ENCODE measurements at places on chromosomes 2 and 18.

DNA sequence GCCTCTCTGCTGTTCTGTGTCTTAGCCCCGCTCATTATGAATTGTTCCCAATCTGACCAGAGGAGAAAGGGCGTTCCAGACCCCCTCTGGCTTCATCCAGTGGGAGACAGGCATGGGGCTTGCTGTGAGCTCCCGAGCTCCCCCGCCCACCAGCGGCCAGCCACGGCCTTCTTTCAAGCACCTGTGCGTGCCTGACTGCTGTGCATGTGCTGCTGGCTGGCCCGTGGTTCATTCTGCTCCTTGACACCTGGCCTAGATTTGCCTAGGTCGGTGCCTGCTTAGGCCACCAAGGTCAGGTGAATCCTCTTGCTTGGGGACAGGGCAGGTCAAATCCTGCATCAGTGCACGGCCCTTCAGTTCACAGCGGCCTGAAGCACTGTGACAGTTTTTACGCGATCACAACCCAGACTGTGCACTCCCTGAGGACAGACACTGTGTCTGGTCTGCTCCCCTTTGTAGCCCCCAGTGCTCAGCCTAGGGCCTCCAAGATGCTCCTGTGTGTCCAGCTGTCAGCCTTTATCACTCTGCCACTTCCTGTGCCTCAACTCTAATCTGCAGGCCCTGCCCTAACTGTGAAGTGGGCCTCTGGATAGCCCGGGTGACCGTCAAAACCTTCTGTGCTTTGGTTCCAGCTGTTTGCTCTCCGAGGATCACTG, 3.6 kb upstream of the LPIN1 start:
- DNase-seq, result no peak

DNA sequence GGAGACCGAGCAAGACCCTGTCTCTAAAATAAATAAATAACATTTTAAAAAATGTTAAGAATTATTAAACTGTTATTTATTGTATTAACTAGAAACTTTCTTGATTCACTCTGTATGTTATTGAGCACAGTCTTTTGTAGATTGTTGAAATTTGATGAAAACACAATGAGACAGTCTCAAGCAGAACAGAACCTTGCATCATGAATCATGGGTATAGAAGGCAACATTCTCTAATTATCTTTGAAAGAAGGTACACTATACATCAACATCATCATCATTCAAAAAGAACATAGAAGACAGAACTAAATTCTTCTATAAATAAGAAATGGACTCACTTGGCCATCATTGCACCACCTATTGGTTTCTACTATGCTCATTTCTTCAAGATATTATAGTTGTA, 67.7 kb downstream of the SLC8A1 start:
- no peak for DNase-seq

DNA sequence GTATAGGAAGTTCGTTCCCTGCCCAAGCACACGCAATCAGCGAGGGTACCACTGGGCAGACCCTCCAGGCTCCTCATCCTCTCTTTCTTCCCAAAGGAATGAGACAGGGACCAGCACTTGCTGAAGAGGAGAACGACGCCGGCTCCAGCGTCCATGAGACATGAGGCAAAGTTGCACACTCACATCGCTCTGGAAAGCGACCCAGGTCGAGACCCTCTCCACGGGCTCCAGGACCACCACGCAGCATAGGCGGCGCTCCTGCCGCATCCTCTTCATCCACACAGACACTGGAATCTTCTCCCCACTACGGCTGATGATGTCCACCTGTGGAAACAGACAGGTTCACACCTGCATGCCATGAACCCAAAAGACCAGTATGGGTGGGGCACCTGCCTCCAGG, 10.8 kb downstream of the PASK start:
- DNase-seq, result no peak

DNA sequence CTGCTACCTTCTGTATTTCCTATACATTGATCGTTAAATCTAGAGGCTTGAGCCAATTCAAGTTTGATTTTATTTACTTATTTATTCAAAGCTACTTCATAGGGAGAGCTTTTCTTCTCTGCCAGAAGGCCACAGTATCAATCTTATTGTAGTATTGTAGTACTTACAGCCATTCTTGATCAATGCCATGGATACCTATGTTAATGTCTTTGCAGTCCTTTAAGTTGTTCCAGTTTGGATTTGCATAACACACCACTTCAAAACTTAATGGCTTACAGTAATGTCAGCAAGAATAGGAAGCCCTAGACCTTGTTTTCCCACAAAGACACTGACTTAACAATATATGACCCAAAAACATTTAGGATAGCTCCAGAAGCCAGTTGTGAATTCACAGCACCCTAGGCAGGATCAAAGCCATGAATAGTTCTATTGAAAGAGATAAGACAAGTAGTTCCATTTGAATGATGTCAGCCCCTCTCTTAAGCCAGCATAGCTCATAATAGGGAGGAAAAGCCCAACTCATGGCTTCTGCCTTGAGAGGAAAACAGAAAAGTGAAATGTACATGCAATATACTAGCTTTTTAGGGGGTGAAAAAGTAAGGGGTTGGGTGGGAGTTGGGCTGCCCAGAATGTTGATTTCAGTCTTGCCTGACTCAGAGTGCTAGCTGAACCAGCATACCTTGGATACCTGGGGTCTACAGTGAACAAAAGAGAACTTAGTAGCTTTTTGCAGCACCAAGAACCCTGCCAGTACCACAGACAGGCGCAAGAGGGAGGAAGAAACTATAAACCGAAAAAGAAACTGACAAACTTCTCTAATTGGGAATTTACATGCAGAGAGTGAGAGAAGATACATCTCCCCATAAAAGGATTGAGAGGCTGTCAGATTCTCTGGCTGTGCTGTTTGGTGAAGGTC, 101.4 kb downstream of the CAMKMT start:
- no peak for DNase-seq

GRCh38 chr2:144331674-144332355, 188.1 kb downstream of the ZEB2 start:
- peak; percentile 52 for DNase-seq

GRCh38 chr2:148990968-148991367, 47.5 kb upstream of the LYPD6B start:
- DNase-seq, result no peak

DNA sequence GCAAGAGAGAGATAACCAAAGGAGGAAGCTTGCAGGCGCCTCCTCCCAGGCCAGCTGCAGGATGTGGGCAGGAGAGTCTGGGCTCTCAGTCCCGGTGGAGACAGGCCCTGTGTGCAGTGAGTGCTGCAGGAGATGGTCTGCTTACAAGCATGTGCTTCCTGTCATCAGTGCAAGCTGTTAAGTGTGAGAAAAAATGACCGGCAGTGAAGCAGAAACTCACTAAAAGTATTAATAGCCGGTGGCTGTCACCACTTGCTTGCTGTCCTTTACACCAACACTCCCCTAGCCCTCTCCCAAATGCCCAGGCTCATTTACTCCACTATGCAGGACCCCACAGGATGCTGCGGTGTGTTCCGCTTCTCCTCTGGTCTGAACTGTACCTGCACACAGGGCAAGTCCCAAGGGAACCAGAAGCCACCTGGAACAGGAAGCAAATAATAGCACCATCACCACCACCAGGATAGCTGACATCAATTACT, 435.6 kb upstream of the HS6ST1 start:
- DNase-seq, result no peak

GRCh38 chr2:210445116-210445707, 31.3 kb downstream of the LANCL1 start:
- DNase-seq, result no peak

DNA sequence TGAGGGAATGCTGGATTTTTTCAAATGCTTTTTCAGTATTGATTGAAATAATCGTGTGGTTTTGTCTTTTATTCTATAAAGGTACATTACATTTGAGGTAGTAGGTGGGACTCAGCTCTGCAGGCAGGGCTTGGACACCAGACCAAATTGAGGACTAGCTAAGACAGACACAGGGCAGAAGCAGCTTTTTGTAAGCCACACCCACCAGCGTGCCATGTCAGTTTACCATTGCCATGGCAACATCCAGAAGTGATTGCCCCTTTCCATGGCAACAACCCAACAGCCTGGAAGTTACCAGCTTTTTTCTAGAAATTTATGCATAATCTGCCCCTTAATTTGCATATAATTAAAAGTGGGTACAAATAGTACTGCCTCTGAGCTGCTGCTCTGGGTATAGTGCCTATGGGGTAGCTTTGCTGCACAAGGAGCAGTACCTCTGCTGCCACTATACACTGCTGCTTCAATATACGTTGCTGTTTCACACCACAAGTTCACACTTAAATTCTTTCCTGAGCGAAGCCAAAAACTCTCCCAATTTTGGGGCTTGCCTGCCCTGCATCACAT, 23.6 kb upstream of the VWA3B start:
- DNase-seq, result no peak

DNA sequence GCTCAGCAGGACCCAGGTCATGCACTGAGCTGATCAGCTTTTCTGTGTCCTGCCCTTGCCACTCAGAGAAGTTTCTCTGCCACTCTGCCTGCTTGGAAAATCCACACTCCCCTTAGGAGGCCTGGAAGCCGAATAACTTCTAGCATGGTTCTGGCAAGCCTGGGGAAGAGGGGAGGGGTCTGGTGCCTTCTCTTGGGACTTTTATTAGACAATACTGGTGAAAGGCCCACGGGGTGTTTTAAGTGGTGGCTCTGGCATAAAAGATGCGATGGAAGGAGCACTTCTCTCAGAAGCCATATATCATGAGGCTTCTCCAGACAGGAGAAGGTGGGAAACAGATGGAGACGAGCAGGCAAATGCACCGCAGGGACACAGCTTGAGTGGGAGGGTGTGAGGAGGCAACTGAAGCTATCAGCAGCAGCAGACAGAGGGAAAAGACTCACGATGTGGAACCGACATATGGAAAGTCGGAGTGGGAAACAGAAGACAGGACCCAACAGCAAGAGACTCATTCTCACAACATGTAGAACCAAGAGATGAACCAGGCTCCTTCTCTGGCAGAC, 141.8 kb upstream of the CTNNA2 start:
- no peak for DNase-seq

GRCh38 chr2:226721541-226721940, 78.1 kb downstream of the IRS1 start:
- DNase-seq, result no peak

DNA sequence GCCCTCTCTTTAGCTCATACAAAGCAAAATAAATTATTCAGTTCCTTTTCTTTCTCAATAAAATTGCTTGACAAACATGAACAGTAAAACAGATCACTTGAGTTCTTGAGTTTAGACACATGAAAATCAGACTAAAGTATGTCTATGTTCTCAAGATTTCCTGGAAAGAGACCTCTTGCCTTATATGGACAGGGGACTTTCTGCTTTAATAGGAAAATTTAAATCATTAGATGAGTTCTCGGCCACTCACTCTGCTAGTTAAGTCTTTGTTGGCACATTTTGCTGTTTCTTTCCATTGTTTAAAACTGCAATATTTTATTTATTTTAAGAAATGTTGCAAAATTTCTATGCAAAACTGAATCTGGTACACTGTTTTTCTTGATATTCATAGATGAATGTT, 207.8 kb downstream of the RND3 start:
- no peak for DNase-seq

- DNase-seq, result no peak
These were observed 35.5 kb upstream of the TXNDC2 start for GRCh38 chr18:9850309-9850708.

- no peak for DNase-seq
These were observed 554.8 kb downstream of the PIK3C3 start for GRCh38 chr18:42509750-42510415.

DNA sequence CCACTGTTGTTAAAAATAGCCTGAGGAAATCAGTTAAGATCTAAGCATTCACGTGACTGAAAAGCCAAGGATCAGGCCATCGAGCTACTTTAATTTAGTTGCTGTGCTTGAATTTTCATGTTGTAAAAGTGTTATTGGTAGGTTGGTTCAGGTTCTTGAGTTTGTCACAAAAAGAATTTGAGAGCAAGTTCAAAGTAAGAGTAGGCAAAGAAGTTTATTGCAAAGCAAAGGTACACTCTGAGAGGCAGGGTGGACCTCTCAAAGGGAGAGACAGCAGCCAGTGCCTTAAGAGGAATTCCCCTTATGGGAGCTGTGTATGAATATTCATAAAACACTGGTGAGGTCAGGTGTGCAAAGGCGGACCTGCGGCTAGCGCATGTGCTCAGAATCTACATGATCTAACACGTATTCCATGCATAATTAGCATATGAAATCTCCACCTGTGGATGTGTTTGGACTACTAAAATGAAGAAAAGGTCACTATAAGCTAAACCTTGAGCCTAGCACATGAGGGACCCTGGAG, 236.5 kb downstream of the NDUFA10 start:
- no peak for DNase-seq

DNA sequence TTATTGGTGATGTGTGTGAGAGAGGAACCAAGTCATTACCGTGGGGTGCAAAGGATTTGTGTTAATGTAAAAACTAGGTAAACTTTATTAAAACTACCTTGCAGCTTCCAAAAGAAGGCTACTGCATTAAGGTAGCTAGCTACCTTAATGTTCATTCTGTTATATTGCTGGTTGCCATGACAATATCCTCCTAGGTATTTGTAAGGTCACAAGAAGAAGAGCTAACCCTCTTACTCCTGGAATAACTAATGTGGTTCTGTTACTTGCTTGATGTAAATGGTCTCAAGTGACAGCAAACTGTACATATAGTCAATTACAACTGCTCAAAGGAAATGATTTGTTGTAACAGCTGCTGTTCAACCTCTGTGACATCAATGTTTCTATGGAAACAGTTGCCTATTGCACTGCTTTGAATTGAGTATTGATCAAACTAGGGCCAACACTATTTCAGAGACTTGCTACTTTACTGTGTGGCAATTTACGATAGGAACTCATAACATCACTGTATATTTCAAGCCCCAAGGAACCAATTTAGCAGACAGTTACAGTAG, 319.8 kb upstream of the HNRNPA3 start:
- no peak for DNase-seq

- no peak for DNase-seq
These were observed 63.3 kb downstream of the FBXO15 start for GRCh38 chr18:74084184-74084855.

DNA sequence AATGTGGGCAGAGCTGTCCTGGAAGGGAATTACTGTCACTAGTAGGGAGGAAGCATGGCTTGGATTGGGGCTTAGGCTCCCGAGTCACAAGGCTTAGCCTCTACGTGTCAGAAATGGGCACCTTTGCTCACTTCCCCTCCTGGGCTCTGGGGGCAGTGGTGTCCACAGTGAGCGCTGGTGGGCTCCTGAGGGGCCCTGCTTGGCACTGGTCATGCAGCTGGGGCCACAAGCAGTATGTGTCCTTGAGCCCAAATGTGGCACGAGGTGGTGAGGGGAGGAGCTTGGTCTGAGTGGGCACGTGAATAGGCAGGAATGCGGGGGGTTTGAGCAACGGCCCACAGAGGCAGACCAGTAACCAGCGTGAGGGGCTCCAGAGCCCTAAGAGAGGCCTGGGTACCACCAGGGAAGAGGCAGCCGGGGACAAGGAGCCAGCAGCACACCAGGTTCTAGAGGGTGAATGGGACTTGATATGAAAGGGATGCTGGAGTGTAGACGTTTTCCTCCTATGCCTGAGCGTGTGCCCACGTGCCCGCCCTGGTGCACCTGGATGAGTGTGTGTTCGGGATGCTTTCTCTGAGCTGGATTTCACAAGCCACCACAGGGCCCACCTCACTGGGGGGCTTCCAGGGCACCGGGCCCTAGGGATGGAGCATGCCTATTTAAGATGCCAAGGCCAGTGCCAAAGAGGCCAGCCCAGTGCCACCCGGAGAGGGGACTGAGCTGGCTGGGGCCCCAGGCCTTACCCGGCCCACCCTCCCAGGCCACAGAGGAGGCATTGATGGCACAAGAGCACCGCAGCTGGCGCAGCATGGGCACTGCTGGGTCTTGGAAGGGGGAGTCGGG, 22.8 kb upstream of the PTMA start:
- DNase-seq, result no peak

Data from stimulated activated CD4-positive, alpha-beta T cell treated with anti-CD3 and anti-CD28 coated beads, Interleukin-12 subunit alpha, Interleukin-12 subunit beta, amount 100 ng/mL, for 48 hours (primary cell).